ENCODE measurements at places on chromosomes 5 and 9.

- DNase-seq = no peak
Observed at GRCh38 chr9:108579757-108580439, 275.9 kb downstream of the ACTL7B start.

DNA sequence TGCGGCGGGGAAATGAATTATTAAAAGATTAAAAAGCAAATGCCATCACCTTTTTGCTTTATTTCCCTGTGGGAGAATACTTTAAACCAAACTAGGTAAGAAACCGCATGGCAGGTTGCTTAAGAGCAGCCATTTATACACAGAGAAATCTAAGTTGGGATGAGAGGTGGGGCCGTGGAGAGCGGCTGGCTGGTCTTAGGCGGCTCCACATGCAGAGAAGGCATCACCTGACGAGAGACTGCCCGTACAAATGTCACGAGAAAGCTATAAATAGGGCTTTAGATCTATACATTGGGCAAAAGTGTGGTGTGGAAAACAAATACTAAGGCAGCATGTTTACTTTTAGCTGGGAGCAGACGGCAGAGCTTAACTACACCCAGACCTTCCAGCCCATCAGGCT, 39.4 kb downstream of the MED27 start:
- no peak for DNase-seq

DNA sequence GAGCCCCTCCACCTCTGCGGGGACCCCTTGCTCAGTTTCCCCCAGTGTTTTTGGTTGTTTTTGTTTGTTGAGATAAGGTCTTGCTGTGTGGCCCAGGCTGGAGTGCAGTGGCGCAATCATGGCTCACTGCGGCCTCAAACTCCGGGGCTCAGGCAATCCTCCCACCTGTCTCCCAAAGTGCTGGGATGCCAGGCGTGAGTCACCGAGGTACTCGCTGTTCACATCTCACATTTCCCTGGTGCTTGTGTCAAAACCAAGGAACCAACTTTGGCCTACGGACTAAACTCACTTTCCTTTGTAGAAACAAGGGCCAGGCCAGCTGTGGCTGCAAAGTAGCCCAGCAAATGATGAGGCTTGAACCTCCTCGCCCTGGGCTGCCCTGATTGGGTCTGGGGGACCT, 9.7 kb upstream of the AJM1 start:
- no peak for DNase-seq

DNA sequence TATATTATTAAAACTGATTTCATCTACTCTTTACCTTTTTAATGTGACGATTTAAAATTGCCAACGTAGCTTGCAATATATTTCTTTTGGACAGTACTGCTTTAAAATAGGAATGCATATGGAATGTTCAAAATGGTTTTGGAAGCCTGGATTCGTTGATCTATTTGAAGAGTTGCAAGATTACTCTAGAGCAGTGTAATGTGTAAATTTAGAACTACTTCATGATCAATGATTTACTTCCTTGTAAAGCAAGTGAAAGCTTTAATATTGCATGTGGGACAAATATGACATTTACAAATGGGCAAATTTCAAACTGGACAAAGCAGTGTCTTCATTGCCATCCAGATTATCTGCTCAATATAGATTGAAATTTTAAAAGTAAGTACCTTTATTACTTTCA, 38.3 kb downstream of the PARP8 start:
- DNase-seq = no peak

GRCh38 chr5:110896901-110897300, 158.1 kb downstream of the SLC25A46 start:
- DNase-seq = no peak

DNA sequence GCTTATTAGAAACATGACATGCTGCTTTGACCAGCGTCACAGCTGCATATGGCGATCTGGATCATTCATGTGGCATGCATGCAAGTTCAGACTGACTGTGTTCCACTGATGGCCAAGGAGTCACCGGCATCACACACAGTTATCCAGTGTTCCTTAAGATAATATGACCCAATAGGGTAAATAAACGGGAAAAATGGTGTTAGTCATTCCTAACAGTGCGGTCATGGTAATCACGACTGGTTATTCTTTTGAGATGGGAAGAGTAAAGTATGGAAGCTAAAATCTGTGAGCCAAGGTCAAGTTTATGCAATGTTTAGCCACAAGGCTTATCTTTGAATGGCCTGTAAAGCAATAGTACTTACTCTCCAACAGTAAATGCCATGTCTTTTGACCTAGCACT, 29.3 kb upstream of the LVRN start:
- no peak for DNase-seq

DNA sequence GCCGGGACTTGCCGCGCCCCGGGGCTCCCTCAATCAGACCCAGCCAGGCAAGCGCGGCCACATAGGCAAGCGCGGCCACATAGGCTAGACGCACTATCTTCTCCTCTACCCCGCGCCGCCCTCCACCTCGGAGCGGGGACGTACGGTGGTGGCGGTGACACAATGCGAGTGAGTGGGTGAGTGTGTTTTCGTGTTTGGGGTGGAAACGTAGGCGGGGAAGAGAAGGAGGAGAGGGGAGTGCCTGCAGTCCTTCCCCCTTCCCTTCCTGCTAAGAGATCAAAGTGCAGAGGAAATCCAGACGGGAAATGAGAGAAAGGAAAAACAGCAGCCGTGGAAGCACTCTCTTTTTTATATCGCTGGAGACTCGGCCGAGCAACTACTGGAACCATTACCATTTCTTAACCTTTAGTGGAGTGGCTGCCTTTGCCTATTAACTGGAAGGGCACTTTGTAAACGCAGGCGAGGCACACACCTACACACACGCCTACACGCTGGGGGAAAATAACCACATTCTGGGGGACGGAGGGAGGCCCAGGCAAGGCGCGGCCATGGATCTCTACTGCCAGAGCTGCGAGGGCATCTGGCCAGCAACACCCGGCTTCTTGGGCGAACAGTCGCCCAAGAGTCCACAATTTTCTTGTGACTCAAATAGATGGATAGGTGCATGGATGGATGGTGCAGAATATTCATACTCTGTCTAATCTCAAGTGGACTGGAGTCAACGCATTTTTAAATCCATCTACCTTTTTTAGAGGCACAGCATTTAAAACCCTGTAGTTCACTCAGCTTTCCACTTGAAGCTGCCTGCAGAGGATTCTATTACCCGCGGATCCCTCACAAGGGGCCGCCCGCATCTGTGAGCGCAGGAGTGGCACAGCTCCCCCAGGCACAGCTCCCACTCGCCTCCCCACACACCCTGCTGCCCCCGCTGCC, 2.1 kb downstream of the EDIL3 start:
- peak; percentile 1 for DNase-seq

GRCh38 chr9:126095546-126096190, 231.0 kb upstream of the MVB12B start:
- DNase-seq = no peak

DNA sequence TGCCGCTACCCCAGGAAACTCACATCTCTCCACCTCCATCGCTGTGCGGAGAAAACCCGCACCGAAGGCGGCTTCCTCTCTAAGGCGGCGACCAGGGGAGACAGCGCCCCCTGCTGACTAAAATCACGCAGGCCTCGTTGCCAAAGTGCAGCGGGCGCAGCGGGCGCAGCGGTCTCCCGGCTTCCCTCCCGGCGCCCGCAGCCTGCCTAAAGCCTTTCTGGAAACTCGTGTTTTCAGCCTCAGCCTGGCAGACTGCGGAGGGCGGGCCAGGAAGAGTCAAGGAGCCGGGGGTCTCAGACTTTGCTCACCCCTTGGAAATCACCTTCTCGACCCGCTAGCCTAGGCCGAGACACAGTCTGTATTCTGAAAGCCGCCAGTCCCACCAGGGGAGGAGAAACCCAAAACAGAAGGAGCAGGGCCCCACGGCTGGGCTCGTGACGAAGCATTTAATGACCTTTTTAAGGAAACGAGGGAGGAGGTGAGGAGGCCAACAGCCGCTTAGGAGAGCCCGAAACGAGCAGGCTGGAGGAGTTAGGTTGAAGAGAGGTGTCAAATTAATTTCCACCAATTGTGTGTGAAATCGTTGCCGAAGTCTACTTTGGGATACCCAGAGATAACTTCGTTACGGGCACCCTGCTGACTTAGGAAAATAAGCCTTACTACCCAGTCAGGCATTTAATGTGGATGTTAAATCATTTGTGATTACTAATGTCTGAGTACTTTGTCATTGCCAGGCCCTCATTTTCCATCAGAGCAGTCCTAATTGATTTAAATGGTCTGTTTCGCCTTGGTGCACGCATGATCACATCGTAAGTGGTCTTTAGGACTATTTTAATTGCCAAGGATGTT, 7.3 kb upstream of the FOXB2 start:
- no peak for DNase-seq

GRCh38 chr5:132481596-132482211, 8.9 kb downstream of the IRF1 start:
- no peak for DNase-seq

DNA sequence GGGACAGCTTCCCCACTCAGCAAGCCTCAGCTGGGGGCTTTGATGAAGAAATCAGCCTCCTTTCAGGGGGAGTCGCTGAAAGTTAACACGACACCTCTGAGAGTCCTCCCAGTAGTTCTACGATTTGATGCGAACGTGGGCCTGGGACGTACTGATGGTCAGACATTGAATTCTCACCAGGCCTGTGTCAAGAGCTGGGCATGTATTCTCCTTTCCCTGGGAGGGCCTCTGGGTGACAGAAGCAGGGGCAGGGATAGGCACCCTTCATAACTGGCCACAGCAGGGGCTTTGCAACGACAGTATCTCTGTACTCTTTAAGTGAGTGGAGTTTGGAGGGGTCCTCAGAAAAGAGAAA, 15.6 kb upstream of the COL5A1 start:
- DNase-seq = no peak

GRCh38 chr5:149594206-149594895, 13.1 kb downstream of the ARHGEF37 start:
- no peak for DNase-seq

DNA sequence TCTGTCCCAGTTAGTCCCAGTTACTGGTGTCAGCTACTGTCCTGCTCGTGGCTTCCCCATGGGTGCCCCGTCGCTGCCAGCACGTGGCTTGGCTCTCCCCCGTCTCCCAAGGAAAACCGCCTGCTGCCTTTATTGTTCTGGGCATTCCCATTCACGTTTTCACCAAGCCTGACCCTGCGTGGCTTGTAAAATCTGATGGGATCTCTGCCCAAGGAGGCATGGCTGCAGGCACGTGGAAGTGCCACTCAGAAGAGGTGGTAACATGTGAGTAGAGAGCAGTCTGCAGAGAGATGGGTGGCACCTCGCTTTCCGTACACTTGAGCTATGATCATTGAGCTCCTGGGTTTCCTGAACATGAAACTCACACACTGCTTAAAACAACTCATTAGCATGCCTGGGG, 429.2 kb upstream of the KLF4 start:
- DNase-seq = no peak

- no peak for DNase-seq
Observed at GRCh38 chr5:140795259-140795641, 598 bp downstream of the PCDHA2 start.

- no peak for DNase-seq
Observed at GRCh38 chr5:73624888-73625287, 1.1 kb upstream of the ARHGEF28 start.

GRCh38 chr9:76114144-76114543, 223.7 kb downstream of the PCSK5 start:
- DNase-seq = no peak

DNA sequence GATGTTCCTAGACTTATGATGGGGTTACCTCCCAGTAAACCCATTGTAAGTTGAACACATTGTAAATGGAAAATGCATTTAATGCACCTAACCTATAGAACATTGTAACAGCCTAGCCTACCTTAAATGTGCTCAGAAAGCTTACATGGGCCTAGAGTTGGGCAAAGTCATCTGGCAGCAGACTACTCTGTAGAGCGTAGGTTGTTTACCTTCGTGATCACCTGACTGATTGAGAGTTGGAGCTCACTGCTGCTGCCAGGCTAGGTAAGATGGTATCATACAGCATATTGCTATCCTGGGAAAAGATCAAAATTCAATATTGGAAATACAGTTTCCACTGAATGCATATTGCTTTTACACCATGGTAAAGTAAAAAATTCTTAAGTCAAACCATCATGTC, 95.4 kb downstream of the HTR4 start:
- no peak for DNase-seq

DNA sequence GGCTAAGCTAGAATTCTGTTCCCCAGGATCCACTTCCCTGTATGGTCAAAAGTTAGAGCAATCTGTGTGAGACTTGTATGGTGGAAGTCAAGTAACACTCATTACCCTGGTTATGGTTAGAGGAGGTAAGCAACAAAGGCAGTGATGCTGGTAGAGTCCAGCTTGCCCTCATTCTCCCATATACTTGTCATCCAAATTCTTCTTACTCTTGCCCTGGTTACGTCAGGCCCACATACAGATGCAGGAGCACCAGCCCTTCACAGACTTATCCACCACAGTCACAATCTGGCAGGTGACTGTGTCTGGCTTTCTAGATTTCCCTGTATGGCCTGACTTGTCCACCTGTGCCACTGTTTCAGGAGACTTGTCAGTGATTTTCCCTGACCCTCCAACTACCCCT, 35.4 kb downstream of the PGGT1B start:
- no peak for DNase-seq

- no peak for DNase-seq
Observed at GRCh38 chr9:1701113-1701512, 314.0 kb upstream of the SMARCA2 start.

DNA sequence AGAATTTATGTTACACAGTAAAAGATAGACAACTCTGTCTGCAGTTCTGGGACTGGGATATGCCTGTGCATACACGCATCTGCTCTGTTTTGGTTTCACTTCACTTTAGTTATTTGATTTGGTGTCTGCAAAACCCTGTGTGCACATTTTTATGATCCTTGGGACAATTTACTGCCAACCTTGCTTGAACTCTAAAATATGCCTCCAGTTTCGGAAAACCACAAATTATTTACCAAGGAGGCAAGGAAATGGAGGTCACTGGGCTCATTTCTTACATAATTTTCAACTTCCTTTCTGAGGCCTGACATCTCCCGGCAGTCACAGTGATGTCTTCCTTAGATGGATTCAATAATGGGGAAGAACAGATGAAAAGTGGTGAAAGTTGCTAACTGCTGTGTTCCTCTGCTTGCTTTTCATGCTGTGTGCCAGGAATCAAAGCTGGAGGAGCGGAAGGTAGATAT, 61.2 kb upstream of the TAF11L2 start:
- no peak for DNase-seq

GRCh38 chr5:62376064-62376463, 27.6 kb downstream of the DIMT1 start:
- no peak for DNase-seq

DNA sequence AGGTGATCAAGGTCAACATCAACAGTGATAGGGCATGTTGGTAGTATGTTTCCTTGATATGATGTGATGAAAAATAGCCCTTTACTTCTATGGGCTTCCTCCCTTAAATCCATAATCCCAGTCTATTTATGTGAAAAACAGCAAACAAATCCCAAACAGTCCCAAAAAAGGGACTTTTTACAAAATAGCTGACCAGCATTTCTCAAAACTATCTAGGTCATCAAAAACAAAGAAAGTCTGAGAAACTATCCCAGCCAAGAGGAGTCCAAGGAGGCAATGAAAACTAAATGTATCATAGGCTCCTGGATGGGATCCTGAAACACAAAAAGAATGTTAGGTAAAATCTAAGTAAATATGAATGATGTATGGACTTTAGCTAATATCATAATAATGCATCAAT, 71.2 kb downstream of the MARCHF3 start:
- no peak for DNase-seq

GRCh38 chr9:91282292-91282691, 79.4 kb downstream of the AUH start:
- DNase-seq = no peak
